ENCODE measurements at places on chromosomes 2 and 18.
A peak's percentile ranks its signal among the peaks of the same experiment; 100 is the strongest.

GRCh38 chr18:25329783-25330182 is 22.2 kb downstream of the ZNF521 start:
- no peak for DNase-seq

DNA sequence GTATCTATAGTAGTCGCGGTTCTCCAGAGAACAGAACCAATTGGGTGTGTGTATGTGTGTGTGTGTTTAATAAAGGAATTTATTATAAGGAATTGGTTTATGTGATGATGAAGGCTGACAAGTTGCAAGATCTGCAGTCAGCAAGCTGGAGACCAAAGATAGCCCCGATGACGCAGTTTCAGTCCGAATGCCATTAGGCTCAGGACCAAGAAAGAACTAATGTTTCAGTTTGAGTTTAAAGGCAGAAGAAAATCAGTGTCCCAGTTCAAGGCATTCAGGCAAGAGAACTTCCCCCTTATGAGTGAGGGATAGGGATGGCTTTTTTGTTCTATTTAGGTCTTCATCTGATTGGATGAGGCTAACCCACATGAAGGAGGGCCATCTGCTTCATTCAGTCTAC is 221.6 kb downstream of the HNMT start:
- no peak for DNase-seq

GRCh38 chr2:135629520-135629919 is 98.2 kb downstream of the R3HDM1 start:
- no peak for DNase-seq

- DNase-seq, result no peak
Observed at GRCh38 chr2:45804987-45805755, 153.7 kb downstream of the PRKCE start.

GRCh38 chr2:241904791-241905710 is 35.5 kb downstream of the RTP5 start:
- no peak for DNase-seq

DNA sequence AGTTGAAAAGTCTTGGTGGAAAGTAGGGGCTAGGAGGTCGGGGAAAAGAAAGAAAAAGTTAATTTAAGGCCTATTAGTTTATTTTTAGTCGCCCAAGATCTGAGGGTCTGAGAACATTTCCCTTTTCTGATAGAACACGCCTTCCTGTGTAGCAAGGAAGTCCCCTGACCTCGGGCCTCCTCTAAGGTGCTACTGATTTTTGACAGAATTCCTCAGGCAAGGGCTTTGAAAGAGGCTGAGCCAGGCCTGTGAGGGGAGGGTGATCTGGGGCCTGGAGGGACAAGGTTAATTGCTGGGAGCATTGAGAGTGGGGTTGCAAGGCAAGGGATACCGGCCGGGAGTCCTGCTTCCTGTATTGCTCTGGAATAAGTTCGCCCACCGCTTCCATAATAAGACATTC is 131.4 kb upstream of the MYCN start:
- DNase-seq, result no peak

- DNase-seq, result no peak
Observed at GRCh38 chr2:127355407-127356008, 32.3 kb downstream of the MAP3K2 start.

GRCh38 chr2:172113617-172114016 is 10.9 kb upstream of the DLX2 start:
- DNase-seq, result no peak

GRCh38 chr2:240644859-240645301 is 19.6 kb downstream of the GPR35 start:
- DNase-seq, result no peak

GRCh38 chr2:127157114-127157513 is 50.2 kb upstream of the BIN1 start:
- no peak for DNase-seq

- DNase-seq, result no peak
Observed at GRCh38 chr18:42549596-42549995, 565.9 kb downstream of the RIT2 start.

GRCh38 chr2:225117051-225117716 is 74.9 kb upstream of the DOCK10 start:
- no peak for DNase-seq

GRCh38 chr2:144357623-144358373 is 162.1 kb downstream of the ZEB2 start:
- DNase-seq, result no peak

- no peak for DNase-seq
Observed at GRCh38 chr18:61865466-61866175, 27.2 kb downstream of the RNF152 start.

DNA sequence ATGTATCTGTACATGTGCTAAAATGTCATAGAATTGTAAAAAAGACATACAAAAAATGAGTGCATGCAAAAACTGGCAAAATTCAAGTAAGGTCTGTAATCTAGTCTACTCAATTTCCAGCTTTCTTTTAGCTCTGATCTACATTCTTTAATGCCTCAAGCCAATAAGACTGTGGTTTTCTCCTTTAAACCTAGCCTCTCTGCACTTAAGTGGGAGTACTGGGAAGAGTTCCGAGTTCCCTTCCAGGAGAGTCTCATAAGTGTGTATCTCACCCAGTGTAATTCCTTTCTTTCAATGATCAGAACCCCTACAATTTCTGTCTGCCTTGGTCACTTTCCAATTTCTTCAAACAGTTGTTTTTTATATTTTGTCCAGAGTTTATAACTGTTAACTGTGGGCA is 150.1 kb downstream of the PTRHD1 start:
- DNase-seq, result no peak

DNA sequence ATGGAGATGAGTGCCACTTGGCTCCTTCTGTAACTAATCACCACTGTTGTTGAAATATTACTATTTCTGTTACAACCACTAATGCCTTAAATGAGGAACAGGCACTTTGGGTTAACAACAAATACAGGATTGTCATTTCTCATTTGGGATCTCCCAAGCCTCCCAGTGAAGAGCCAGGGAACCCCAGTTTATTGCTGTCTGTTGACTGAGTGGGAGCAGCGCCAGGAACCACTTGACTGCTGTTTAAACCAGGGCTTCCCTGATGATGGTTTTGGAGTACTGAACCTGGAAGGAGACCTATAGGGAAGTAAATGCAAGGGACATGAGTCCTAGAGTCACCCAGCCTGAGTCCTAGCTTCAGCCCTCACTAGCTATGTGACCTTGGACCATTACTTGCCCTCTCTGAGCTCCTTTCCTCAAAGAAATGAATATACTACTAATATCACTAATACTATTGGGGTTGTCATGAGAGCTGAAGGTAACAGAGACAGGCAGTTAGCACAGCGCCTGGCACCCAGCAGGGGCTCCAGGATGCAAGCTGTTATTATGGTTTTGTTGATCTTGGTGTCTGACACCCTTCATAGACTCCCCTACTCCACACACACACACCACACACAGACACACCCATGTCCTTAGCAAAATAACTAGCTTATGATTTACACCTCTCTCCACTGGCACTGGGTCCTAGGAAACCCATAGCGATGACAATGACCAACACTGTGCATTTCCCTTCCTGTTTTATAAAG is 104.2 kb upstream of the FZD7 start:
- DNase-seq, result no peak

DNA sequence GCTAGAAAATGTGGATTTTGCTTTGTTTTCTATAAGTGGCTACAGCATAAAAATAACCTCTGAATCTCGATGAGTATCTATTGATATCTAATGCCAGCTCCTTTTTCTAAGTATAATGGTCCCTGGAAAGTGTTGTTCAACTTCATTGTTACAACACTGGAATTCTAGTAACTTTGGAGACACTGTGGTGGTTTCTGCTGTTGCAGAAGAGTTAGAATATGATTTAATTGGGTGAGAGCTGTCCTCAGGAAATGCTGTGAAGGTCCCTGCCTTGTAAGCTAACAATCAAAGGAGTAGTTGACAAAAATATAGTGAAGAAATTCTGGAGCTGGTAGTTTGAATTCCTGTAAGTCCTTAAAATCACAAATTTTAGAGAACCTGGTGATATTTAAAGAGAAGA is 62.1 kb downstream of the C18orf63 start:
- no peak for DNase-seq

GRCh38 chr2:219282375-219282774 is 3.2 kb downstream of the DNAJB2 start:
- DNase-seq, result no peak

- no peak for DNase-seq
Observed at GRCh38 chr18:50466634-50467033, 91.8 kb downstream of the SKA1 start.

- DNase-seq, result peak; percentile 13
Observed at GRCh38 chr2:69830045-69830905, 815 bp downstream of the GMCL1 start.

DNA sequence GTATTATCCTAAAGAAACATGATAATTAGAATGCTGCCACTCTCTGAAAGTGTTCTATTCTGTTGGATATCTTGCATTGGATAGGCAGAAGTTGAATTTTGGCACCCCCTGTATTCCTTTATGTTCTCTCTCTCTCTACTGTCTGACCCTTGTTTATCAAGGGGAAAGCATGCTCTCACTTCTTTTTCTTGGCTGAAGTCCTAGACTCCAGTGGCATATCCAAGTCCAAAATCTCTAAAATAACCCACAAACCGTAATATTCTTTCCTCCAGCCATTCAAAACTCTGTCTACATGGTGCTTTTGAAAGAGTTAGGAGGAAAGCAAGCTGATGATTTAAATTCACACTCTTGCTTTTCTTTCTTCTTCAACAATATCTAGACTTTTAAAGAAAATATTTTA is 669.7 kb downstream of the TDRD15 start:
- no peak for DNase-seq

DNA sequence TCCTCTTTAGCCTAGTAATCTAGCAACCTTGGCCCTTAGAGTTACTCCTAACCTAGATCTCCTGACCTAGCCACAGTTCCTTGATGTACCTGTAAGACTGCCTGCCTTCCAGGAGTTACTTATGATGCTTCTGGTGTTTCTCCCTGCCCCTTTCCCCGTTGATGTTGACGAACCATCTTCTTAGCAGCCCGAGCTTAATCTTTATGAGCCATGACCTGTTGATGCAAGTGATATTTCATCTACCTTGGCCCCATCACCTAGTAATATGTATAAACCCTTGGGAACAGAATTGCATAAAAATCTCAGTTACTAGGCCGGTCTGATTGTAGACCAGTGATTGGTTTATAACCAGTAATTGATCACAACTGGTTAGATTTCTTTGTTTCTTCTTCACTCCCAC is 2.7 kb downstream of the IMPACT start:
- no peak for DNase-seq

- DNase-seq, result no peak
Observed at GRCh38 chr18:11005528-11005927, 143.8 kb downstream of the PIEZO2 start.

DNA sequence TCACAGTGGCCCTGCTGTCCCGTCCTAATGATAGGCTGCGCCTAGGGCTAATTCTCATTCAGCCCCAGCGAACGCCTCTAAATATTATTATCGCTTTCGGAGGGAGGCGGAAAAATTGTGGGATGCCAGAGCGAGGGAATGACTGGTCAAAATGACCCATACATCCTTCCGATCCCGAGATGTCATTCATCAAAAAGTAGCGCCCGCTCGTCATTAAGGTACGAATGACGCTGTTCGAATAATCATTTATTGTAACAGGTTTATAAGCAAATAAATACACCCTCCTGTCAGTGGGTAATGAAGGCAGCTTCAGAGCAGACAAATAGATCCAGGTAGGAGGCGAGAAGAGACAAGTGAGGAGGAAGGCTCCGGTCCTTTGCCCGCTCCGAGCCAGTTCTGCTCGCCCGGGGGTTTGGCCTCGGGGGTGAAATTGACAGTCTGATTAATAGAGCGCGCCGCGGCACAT is at the start of gene EVX2:
EVX2 (minus strand) TSS at position 167 of the 466 bp plus-strand sequence. CDS start 186 bp downstream, outside the sequence.
- DNase-seq, result no peak

DNA sequence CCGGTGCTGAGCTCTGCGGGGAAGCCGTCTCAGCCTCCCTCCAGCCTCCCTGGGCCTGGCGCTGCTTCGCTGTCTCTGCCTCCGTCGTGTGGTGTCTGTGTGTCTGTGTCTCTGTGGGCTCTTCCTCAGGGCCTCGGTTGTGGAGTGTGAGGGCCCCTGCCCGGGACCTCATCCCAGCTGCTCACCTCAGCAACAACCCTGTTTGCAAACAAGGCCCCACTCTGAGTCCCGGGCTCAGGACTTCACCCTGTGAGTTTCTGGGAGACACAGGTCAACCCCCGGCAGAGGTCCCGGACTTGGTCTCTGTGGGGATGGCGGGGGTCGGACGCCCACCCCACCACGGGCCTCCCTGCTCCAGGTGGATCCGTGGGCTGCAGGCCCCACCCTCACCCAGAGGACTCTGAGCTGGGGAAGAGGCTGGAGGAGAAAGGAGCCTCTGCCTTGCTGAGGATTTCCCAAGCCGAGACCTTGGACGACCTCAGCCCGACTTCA is 127.4 kb upstream of the CTDP1 start:
- DNase-seq, result no peak

DNA sequence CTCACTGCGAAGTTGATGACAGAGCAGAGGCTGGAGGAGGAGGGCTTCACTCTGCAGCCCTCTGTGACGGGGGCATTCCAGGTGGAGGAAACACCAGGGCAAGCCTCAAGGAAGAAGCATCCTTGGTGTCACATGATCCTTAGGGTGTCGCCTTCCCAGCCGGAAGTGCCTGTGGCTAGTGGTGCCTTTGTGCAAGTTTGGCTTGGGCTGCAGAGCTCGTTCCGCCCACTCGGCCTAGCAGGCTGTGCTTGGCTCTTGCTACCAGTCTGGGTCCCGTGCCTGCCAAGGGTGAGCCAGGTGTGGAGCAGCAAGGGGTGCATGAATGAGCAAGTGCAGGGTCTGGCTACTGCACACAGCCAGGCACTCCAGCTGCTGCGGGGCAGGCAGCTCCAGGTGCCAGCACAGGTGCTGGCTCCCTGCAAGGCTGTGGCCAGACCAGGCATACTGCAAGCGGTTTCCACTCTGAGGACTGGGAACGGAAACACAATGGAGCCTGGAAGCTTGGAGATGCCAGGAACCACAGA is 325.3 kb upstream of the SMIM21 start:
- DNase-seq, result no peak

DNA sequence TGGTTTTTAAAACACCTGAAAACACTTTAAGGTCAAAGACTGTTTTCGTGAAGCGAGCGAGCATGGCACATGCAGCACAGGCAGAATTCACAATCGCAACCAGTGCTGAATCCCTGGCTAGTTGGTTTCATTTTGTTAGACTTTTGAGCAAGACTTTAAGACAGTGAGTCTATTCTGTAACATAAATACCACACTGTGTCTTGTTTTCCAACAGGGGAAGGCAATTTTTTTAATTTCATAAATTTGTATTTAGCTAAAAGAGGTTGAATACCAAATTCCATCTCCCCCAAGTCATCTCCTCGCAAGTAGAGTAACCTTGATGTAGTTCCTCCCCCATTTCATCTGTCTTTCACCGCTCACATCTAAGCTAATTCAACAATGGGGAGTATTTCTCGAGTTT is 1.4 kb downstream of the CERKL start:
- no peak for DNase-seq

DNA sequence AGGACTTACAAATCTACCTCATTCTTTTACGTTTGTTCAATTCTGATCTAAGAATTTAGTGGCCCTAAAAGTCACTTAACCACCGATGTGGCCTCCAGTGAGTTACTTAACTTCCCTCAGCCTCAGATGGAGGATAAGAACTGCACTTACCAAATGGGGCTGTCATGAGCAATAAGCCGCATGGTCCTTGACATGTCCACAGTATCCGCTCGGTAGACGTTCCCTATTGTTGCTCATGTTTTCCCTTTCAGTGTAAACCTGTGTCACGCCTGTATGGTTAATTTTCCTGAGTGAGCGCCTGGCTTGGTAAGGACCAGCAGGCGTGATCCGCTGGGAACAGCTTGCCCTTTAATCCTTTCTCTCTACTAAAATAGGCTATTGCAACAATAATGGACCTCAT is 20.3 kb downstream of the SEC11C start:
- DNase-seq, result no peak
